ENCODE measurements at places on chromosomes 1 and 21.
A peak's percentile ranks its signal among the peaks of the same experiment; 100 is the strongest.

DNA sequence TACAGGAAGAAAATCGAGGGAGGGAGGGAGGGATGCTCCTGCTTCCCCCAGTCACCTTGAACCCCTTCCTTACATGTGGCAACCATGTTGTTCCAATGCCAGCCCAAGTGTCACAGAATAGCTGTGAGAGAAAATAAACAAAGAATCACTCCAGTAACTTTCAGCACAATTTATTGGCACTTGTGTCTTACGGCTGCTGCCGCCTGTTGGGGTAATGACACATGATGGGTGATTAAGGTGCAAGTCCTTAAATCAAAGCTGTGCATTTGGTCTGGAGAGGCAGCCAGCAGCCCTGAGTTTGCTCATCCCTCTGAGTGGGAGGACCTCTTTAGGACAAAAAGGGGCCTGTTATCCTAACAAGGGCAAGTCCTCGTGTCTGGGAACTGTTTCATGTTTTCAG, 377.7 kb downstream of the PCP4 start:
- no peak for DNase-seq

DNA sequence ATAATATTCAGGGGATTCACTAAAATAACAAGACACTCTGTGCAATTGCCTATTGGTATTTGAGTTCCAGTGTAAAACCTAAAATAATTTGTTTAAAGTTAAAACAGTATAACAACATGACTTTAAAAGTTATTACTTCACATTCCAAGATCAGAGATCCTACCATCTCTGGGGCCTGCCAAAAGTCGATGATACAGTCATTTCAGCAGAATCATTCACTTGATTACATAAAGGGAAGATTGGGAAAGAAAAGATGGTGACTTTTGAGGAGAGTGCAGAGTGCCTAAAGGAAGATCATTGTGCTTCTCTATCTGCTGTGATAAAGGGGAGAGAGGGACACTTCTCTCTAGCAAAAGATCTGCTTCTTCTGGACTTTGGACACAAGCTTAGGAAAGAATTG, 784.4 kb upstream of the ADGRL4 start:
- no peak for DNase-seq

GRCh38 chr1:92333668-92334067, 34.8 kb downstream of the RPAP2 start:
- DNase-seq: no peak

- DNase-seq: no peak
These were observed 5.6 kb upstream of the LACTBL1 start for GRCh38 chr1:22978299-22978698.

- DNase-seq: no peak
These were observed 81.6 kb downstream of the CD58 start for GRCh38 chr1:116489231-116489697.

GRCh38 chr1:236870721-236871120, 75.6 kb downstream of the MTR start:
- no peak for DNase-seq

DNA sequence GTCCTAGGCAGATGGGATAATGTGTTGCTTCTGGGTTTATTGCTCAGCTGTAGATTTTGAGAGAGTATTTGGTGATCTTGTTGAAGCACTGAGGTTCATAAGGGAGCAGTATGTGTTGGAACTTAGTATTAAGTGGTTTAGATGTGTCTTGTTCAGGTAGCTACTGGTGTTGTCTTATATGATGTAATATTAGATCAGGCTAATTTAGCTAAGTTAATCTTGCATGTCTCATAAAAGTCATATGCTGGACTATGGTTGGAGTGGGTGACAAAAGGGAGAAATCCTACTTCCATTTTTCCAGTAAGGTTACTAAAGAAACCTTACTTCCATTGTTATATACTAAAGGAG, 196.4 kb downstream of the CLEC20A start:
- DNase-seq: no peak

DNA sequence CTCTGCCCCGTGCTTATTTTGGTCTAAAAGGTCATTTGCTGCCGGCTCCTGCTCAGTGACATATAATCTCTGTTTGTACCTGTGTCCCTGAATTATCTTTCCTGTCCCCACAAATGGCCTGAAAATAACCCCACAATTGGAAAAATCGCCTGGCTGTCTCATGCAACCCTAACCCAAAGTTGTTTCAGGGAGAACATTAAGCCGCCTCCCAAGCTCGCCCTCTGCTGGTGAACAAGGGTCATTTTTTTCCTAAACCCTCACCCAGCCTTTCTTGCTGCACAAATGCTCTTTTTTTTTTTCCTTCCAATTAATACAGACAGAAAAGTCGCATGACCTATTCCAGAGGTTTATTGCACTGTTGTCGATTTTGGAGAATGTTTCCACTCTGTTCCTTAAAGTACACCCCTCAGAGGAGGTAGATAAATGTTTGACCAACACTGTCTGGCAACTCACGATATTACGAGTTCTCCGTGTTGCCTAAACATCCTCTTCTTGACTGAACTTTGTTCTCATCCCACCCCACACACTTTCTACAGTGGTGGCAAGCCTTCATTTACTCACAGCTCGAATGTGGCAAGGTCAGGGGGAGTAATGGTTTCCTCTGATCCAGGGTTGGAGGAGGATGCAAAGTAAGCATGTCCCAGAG, 148.7 kb downstream of the ZZZ3 start:
- peak; percentile 48 for DNase-seq

DNA sequence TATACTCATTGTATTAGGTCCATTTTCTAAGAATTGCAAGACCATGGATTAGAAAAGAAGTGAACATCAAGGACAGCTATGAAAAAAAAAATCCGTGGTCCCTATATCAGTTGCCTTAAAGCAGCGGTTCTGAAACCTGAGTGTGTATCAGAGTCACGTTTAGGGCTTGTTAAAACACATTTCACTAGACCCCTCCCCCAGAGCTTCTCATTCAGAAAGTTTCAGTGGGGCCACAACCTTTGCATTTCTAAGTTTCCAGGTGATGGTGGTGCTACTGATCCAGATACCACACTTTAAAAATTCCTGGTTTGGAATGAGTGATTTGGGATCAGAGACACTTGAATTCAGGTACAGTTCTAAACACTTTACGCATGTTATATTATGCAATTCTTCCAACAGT, 96.1 kb upstream of the PRMT6 start:
- DNase-seq: peak; percentile 1

GRCh38 chr1:115660151-115660550, 18.4 kb downstream of the VANGL1 start:
- no peak for DNase-seq

GRCh38 chr1:155012776-155013602, 10.4 kb downstream of the ZBTB7B start:
- DNase-seq: no peak

- no peak for DNase-seq
These were observed 2.0 kb downstream of the NPL start for GRCh38 chr1:182791281-182792179.

DNA sequence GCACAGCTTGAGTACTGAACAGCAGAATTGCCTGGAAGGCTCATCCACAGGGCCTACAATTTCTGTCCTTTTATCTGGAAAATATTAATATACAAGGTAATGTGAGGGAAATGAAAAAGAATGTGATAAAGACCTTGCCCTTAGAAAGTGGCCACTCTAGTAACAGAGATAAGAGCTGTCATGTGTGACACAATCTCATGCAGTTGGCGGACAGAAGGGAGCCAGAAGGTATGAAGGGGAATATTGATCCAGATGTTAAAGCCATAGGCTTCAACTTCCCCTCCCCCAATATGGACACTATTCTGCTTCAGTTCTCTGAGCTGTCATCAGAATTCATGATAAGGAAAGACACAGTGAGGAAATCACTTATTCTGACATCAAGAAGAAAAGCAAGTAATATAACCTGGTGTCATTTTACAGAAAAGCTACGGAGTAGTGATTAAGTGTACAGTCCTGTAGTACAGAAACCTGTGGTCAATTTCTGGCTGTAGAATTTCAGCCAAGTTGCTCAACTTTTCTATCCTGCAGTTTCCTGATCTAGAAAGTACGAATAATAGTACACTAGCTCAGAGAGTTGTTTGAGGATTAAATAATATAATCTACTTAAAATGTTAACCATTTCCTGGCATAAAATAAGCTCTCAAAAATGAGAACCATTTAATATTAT, 572.1 kb downstream of the DPYD start:
- DNase-seq: no peak

- no peak for DNase-seq
These were observed 346.2 kb upstream of the ZRANB2 start for GRCh38 chr1:71427066-71427465.

DNA sequence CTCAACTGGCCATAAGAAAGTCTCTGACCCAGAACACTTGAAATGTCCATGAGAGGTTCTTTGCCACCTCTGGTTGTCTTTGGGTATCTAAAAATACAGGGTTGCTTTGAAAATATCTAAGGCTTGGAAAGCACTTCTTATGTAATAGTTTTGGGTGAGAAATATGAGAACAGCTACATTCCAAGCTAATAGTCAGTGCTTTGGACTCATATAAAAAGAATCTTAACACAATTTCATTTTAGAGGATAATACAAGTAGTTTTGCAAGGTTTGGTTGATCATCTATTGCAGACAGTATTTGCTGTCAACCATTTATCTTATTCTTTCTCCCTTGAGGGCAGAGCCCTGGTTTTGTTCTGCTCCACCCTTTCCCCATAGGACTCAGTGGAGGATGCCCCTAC, 207.5 kb downstream of the KCNK2 start:
- DNase-seq: no peak

GRCh38 chr1:172699111-172699510, 40.2 kb downstream of the FASLG start:
- DNase-seq: no peak

DNA sequence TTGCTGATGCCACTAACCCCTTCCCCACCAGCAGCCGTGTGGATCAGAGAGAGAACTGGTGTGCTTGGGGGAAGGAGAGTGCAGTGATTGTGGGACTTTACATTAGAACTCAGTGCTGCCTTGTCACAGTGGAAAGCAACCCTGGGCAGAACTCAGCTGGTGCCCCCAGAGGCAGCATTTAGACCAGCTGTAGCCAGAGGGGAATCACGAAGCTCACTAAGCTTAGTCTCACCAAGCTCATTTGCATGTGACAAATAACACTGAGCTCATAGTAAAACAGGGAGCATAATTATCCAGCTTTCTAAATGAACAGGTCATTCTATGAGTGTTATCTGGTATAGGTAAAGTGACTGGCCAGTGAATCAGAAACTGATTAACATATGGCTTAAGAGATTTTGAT, 9.8 kb upstream of the SMAP2 start:
- no peak for DNase-seq

DNA sequence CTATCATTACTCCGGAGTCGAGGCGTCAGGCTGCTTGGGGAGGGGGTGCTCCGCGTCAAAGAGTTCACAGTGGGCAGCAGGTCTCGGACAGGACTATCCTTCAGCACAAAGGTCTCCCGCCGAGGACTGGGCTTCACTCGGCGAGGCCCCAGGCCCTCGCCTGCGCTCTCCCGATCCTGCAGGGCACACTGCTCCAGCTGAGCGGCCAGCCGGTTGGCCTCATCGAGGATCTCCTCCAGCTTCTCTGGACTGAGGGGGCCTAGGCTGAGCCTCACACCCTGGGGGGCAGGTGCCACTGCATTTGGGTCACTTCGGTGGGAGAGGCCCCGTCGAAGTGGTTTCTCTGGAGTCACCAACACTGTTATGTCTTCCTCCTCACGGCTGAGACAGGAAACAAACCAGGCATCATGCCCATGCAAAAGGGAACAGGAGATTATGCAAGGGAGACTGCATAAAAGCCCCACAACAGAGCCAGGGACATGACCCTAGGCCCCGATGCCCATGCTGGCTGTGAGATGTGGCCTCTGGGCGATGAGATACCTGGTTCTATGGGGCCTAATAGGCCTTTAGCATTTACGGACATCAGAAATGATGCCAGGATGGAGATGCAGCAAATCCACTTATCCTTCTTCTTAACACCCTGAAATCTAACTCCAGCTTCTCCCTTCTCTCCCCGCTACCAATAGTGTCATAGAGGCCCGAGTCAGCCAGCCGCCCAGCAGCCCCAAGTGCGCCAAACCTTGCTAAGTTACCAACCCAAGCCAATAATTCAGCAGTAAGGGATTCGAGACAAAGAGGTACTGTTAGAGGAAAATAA, 1.1 kb downstream of the PSRC1 start:
- DNase-seq: no peak

- no peak for DNase-seq
These were observed 32.1 kb downstream of the HSD17B7 start for GRCh38 chr1:162822391-162823200.

GRCh38 chr1:193543259-193543658, 356.8 kb upstream of the B3GALT2 start:
- DNase-seq: no peak

GRCh38 chr21:33950431-33951079, 35.0 kb upstream of the ATP5PO start:
- DNase-seq: no peak

DNA sequence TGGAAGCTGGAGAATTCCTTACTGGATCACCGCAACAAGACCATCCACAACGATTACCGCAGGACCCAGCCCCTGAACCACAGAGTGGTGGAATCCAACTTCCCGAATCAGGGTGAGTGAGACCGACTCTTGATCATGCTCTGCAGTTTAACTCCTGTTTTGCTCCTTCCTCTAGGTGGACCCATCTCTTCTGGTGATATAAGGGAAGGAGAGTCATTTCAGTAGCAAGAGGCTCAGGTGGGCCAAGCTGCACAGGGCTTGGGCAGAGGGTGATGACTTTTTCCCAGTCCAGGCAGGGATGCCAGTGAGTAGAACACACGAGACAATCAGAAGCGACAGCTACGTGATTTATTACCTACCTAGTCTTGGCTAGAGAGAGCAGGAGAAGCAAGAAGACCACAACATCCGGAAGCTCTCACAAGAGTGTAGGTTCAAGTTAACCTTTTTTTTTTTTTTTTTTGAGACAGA, 25.2 kb downstream of the CA6 start:
- DNase-seq: peak; percentile 28

DNA sequence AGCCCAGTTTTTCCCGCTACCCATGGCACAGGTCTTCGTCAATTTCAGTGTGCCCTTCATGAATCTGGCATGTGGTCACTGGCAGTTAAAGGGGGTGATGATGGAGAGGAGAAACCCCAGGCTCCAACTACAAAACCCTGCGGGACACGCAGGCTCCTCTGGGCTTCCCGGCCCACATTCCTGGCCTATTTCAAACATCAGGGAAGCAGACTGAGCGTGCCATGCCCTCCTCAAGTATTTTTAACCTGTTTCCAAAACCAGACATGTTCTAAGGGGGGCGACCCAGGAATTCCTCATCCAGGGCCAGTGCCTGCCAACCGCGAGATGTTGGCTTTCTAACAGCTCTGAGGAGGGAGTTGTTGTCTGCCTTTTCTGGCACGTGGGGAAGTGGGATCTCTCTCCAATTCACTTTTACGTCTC, 85.1 kb downstream of the CAPZB start:
- DNase-seq: no peak
